Ureter (tissue), 1 donor: ENCODE measurements at places on chromosomes 7 and 10. TPM values are rescaled to one million over a fixed set of nuclear protein-coding genes. Genes with fewer than 3 reads are reported as not detected.

DNA sequence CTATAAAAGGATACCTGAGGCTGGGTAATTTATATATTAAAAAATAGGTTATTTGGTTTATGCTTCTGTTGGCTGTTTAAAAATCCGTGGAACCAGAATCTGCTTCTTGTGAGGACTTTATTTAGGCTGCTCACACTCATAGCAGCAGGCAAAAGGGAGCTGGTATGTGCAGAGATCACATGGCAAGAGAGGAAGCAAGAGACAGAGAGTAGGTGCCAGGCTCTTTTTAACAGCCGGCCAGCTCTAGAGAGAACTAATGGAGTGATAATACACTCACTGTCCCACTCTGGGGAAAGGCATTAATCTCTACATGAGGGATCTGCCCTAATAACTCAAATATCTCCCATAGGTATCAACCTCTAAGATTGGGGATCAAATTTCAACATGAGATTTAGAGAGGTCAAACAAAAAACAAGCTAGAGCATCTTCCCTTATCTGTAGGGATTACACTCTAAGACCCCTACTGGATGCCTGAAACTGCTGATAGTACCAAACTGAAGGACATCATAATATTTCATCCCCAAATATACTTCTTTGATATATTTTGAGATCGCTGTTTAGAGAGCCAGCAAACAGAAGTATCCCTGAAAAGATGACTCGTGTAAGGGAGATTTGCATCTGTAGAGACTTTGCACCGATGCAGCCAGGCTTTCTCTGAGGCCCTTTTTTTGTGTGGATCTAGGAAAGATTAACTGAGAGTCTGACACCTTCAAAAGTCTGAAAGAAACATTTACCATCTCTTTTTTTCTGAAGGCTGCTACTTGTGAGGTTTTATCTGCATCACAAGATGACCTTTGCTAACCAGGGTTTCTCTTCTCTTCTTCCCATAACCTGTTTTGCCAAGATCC lies 717.0 kb upstream of the MBL2 start:
- no peak for DNase-seq

DNA sequence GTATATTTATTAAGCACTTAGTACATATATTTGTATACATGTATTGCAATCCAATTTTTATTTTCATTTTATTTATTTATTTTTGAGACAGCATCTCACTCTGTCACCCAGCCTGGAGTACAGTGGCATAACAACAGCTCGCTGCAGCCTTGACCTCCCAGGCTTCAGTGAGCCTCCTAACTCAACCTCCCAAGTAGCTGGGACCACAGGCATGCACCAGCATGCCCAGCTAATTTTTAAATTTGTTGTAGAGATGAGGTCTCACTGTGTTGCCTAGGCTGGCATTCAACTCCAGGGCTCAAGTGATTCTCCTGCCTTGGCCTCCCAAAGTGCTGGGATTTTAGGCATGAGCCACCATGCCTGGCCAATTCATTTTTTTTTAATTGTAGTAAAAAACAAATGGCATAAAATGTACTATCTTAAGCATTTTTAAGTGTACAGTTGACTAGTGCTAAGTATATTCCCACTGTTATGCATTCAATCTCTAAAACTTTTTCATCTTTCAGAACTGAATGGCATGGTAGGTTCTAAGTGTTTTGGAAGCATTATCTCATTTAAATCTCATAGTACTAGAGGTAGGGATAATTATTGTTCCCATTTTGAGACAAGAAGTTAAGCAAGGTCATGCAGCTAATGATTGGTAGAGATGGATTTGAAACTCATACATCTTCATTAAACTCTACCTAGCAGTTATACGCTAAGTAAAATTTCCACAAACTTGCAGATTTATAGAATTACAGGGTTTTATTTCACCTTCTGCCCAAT lies 264.0 kb upstream of the NFE2L3 start:
- no peak for DNase-seq

GRCh38 chr7:158276414-158277218 lies 311.0 kb downstream of the PTPRN2 start:
- no peak for DNase-seq

DNA sequence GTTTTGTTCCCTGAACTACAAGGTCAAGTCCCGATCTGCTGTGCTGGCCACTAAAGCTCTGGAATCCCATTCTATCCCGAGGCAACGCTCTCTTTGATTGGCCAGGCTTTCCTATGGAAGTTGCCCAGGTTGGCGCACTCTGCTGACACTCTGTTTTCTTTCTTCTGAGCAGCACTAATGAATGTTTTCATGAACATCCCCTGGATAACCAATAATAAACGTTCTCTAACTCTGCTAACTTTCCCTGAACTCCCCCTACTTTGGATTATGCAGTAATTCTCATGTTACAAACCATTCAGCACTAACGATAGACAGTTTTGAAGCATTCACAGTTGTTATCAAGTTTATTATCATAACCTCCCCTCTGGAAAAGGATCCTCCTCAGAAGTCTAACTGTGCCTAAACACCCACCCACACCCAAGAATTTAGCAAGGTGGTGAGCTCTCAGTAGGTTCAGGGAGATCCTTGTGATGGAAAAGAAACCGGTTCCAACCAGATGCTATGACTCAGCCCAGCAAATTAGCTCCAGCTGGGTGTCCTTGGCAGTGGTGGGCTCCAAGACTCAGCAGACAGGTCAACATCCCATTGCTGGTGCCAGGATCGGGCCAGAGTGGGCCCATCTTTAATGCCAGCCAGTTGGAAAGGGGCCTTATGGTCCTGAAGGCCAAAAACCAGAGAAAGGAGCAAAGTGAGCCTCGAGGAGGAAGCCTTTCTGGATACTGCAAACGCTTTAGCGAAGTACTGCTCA lies 68.4 kb downstream of the CREB3L2 start:
- no peak for DNase-seq

DNA sequence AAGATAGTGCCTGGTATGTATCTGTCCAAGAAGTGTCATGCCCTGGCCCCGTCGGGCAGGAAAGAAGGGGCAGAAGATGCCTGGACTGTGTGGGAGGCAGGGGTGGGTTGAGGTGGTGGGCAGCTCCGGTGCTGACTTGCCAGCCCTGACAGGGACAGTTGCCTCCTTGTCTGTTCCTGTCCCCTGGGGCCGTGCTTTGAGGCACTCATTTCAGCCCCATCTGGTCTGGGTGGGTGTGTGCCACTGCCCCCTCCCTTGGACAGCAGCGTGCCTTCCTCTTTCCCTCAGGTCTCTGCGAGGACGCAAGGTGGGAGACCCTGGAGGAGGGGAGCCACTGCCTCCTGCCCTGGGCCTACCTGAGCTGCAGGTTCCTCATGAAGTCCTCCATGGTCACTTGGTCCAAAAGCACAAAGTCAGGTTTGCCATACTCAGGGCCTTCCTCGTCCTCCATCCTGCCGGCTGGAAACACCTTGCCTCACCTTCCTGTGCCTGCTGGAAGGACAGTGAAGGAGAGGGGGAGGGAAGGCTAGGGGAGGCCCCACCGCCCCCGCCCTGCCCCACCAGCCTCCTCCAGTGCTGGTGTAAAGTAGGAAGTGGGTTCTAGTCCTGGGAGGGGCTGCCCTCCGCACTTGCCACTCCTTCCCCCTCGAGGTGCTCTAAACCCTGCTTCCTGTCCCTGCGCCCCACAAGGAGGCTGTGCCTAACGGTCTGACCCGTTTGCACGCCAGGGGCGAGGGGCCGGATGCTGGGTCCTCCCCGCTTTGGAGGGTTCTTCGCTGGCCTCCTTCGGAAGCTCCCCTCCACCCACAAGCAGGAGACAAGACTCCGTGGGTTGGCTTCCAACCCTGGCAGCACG lies at the start of gene MYO1G:
MYO1G (minus strand) TSS at position 505 of the 856 bp plus-strand sequence; CDS start at position 451, 54 bp downstream.
- DNase-seq: no peak

GRCh38 chr10:5165738-5166137 lies 19.2 kb downstream of the AKR1C8 start:
- DNase-seq: no peak

Gene SLC39A12
- total RNA-seq: 0.13 TPM

Gene COL17A1
- total RNA-seq: 18.5 TPM

Gene CYP3A5
- total RNA-seq: 104 TPM
